Activated CD4-positive, alpha-beta T cell treated with anti-CD3 and anti-CD28 coated beads, Interleukin-2, amount 50 U/mL, for 48 hours (primary cell): ENCODE measurements at places on chromosomes 11 and 22.
A peak's percentile ranks its signal among the peaks of the same experiment; 100 is the strongest.

GRCh38 chr11:93734427-93735222, 6.7 kb downstream of the TAF1D start:
- DNase-seq, result no peak

DNA sequence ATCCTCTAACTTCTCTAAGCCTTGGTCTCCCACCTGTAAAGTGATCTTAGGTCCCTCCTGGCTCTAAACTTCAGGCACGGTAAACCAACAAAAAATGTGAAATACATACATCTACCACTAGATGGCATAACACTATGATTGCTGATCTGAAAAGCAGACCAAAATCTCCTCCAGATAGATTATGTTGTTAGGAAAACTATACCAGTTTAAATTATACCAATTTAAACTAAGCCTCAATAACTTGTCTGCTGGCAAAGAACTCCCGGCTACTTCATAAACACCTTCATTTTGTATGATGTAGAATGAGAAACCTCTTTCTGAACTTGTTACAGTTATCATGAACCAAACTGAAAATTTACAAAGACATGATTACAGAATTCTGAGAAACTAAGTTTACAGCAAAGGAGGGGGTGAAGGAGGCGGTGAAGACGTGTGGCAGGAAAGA, 85.9 kb downstream of the SBF2 start:
- peak; percentile 5 for DNase-seq

- no peak for DNase-seq
These were observed 8.5 kb downstream of the MYRF start for GRCh38 chr11:61760946-61761345.

GRCh38 chr11:2540992-2541680, 96.3 kb downstream of the KCNQ1 start:
- DNase-seq, result no peak

DNA sequence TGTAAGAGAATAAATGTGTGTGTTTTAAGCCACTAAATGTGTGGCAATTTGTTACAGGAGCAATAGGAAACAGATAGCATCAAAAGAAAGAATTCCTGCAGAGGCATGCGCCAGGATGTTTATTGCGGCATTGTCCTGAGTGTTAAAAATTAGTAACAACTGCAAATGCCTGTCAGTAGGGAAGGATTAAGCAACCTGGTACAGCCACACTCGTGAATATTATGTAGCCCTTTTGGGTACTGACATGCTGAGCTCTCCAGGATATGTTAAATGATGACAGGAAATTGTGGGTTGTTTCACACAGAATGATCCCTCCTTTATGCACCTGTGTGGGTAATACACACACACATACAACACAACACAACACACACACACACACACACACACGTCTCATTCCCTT, 69.7 kb upstream of the MYOD1 start:
- DNase-seq, result no peak

DNA sequence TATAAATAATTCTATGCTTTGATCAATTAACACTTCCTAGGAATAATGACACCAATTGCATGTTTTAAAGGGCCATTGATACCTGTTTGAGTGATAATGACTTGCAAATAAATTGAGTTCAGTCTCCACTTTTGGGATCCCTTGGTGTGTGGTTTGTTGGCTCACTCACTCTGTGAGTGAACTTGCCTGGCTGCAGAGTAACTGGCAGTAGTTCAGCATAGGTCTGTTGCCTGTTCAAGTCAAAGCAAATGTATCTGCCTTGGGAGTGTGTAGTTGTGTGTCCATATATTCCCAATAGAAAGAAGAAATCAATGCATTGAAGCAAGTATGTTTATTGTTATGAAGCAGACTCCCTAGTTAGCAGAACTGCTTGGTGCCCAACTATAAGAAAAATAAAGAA, 49.3 kb downstream of the TRIM44 start:
- no peak for DNase-seq

DNA sequence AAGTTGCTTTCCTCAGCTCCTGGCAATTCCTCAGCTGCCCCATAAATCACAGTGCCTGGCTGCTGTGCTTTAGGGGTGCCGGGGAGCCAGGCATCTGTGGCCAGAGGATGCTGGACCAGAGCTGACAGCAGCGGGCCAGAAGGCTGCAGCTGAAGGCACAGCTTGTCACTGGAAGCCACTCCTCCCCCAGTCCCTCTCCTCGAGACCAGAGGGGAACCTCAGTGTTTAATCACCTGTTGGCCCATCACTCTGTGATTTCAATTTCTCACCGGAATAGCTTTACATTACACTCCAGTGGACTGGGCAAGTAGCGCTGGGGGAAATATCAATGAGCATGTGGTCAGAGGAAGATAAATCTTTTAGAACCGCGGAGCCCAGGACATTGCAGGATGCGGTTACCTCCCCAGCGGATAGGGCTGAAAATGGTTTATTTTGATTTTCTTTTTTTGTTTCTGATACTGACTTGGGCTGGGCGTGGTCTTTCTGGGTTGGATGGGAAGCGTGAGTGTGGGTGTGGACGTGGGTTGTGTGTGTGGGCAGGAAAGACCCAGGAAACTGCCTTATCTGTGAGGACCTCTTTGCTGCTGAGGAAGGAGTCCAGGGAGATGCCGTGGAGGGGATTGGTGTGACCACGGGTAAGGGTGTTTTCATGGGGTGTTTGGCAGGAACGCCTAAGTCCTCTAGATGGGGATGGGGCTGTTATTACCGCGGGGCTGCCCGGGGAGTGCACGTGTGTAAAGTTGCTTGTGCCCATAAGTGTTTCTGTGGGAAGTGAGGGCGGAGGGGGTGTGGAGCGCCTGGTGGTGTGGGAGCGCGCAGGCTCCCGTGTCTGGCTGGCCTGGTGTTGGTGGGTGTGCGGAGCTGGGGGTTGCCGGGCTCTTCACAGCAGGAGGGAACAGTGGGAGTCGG, 4.0 kb downstream of the DAGLA start:
- DNase-seq, result peak; percentile 21

DNA sequence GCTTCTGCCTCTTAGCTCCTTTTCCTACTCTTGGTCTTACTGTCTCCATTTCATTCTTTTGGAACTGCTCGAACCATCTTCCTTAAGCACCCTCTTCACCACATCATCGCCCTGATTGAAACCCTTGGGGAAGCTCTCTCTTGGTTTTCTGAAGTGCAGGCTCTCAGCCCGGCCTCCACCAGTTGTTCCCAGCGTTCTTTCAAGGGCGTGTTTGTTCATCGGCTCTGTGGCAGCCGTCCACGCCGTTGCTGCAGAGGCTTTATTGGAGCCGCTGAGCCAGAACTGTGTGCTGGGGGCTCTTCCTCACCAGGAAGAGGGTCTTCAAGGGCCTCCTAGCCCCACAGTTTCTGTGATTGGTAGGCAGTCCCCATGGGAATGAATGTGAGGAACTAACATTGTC, 214.1 kb downstream of the TBC1D22A start:
- DNase-seq, result no peak

GRCh38 chr11:117045196-117045595, 53.0 kb downstream of the SIK3 start:
- DNase-seq, result no peak

DNA sequence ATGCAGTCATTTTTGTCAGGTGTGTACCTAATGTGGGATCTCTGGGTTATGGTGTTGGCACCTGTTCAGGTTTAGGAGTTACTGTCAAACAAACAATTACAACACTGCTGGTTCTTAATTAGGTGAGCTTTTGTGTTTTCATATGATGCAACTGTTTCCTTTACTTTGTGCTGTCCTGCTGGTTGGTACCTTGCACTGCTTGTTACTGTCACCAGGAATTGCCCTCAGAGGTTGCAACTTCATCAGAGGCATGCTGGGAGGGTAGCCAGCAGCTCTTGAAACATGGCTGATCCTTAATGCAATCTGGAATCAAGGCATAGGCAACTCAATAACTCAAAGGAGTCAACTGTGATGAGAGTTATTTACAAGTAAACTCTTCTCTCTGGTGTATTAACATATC, 400.3 kb downstream of the MIAT start:
- no peak for DNase-seq

GRCh38 chr11:73162196-73162740, 20.1 kb upstream of the FCHSD2 start:
- no peak for DNase-seq

DNA sequence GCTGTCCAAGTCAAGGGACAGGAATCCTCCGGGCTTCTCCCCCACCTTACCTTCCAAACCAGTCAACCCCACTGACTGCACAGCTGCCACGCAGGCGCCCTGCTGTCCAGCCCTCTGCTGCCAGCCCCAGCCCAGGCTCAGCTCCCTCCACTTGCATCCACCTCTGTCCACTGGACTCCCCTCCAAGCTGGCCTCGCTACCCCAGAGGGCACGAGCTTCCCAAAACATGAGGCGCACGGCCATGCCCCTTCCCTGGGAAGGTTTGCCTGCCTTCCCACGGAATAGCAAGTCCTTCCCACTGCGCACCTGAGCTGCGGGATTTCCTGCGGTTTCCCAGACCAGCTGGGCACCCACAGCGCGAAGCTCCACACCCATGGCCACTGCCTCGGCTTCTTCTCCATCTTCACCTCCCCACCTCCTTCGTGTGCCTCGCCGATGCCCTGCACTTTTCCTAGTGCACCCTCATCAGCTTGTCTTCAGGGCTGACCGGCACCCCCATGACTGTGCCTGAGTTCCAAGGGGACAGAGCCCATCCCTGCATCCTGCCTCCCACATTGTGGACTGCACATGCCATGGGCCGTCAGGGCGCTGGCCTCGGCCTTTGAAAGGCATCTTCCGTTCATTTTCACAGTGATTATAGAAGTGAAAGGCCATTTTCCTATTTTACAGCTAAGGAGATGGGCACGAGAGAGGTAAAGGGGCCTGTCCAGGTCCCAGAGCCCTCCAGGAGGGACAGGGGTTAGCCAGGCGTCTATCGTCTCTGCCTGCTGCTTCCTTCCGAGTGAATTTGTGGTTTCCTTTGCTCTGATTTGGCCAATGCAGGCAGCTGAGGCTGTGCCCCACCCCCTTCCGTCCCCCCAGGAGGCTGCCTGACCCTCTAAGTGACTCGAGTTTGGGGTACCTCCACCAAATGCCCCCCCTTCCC, 16.4 kb downstream of the IFITM10 start:
- no peak for DNase-seq

- no peak for DNase-seq
These were observed 186.6 kb downstream of the JRKL start for GRCh38 chr11:96576383-96576782.

DNA sequence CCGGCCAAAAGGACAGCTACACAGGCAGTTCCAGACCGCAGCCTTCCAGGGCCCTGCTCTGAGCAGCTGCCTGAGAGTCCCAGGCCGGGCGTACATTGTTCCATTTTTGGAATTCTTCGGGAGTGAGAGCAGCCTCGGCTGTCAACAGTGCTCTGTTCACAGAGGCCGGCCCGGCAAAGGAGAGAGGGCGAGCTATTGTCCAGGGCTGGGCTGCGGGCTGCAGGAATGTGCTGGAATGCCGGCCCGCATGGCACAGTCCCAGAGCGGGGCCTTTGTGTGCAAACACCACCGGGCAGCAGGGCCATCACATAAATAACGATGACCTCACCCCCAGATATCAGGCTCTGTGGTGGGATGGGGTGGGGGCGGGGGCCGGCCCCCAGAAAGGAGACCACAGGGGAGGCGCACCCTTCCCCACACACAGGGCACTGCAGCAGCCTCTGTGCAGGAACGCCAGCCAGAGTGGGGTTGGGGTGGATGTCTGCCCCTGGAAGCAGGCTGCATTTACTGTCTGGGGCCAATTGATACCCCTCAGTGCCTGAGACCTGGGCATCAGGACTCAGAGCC, 15.8 kb downstream of the LINC01488 start:
- DNase-seq, result no peak

DNA sequence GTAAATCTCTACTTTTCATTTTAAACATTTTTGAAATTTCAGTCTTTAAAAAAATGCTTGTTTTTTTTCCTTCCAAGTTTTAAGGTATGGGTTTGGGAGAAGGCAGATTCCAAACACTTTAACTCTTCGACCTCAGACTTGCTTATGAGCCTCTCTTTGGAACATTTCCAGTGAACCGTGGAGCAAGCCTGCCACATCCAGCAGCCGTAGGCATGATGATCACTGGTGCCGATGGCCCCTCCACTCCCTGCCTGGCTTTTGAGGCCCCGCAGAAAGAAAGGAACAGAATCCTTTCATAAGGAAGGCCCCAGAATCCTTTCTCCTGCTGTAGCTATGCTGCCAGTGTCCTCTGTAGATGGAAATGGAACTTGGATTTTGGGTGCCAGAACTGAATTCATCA, 50.7 kb downstream of the BMAL1 start:
- no peak for DNase-seq

DNA sequence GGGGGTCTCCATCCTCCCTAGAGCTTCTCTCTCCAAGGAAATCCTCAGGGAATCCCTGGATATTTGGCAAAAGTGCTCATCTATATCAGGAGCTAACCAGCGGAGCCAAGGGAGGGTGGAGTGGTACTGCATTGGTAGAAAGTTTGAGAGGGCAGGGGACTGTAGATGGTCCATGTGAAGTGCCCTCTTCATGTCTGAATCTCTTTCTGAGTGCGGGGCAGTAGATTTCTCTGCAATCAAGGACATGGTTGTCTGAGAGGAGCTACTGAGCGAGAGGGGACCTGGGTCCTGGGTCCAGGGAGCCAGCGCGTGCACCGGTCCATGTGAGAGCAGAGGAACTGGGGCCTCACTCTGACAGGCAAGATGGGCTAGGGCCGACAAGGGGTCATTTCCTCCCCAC, 701 bp downstream of the DIXDC1 start:
- no peak for DNase-seq

- no peak for DNase-seq
These were observed 2.3 kb upstream of the MALAT1 start for GRCh38 chr11:65496304-65497140.

DNA sequence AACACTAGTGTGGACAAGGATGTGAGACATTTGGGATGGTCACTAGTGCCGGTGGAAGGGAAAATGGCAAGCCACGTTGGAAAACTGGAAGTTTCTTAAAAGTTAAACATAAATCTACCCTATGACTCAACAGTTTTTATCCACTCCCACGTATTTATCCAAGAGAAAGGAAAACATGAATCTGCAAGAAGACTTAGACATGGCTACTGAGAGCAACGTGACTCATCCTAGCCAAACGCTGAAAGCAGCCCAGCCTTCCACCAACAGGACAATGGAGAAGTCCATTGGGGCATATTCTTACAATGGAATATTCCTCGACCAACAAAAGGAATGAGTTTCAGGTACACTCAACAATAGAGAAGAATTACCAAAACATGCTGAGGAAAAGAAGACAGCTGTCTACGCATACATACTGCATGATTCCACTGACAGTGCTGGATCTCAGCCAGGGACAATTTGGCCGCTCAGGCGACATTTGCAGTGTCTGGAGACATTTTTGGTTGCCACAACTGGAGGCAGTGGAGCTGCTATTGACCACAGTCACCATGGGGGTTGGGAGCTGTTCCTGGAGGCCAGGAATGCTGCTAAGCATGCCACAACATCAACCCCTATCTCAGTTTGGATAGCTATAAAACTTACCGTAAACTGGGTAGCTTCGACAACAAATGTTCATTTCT, 21.2 kb downstream of the SYT13 start:
- no peak for DNase-seq
